ENCODE measurements at places on chromosomes 13 and 19.

- no peak for DNase-seq
These were observed 221.6 kb downstream of the NBEA start for GRCh38 chr13:35163674-35164073.

DNA sequence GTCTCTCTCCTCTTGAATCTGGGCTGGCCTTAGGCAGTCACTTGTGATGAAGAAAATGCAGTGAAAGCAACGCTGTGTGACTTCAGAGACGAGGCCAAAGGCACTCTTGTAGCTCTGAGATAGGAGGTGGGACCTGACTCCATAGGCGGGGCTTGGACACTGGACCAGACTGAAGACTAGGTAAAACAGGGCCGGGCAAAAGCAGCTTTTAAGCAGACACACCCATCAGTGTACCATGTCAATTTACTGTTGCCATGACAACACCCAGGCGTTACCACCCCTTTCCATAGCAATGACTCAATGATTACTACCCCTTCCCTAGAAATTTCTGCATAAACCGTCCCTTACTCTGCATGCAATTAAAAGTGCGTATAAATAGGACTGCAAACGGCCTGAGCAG lies 6.6 kb upstream of the EID2 start:
- no peak for DNase-seq

DNA sequence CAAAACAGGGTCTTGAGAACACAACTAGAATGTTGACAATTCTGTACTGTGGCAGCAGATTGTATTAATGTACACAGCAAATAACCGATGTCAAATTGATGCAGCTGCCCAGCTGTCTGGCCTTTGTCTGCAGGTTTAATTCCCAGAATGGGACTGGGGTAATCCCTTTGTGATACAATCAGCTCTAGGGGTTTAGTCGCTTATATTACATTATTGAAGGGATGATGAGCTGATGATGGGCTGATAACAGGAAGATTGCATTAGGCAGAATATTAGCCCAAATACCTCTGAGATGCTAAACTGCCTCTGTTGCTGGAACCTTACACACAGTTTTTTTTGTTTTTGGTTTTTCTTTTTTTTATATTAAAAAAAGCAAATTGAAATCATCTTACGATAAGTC lies 265.0 kb downstream of the RBM26 start:
- DNase-seq: no peak

DNA sequence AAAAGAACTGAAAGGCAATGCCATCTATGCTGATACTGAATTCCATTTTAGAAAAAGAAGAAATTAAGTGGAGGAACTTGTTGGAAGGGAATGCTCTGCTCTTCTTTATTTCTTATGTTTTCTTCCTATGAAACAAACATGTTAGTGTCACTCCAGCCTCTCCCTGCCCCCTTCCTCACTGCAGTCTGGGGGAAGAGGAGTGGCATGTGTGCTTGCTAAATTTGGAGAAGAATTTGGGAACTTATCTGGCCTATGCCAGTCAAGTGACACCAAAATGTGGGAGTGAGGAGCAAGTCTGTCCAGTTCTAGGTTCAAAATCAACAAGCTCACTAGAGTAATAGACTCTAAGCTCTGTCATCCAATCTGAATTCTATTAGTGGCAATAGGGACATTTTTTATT lies 214.6 kb downstream of the RBM26 start:
- no peak for DNase-seq

DNA sequence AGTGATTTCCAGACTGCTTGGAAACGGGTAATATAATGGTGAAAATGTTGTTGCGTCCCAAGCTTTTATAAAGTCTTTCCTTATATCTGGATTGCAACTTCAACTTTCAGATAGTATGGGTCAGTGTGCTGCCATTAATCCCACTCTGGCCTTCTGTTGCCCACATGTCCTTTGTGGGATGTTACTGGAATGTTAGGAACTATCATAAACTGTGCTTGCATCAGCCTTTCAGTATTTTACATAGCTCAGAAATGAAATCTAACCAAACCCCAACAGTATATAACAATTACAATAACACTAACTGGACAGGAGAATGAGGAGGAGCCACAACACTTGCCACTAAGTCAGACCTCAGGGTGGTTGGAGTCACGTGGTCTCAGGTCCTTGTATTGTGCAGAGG lies 78.9 kb downstream of the LNX2 start:
- no peak for DNase-seq

GRCh38 chr13:30907121-30907861 lies 1.2 kb downstream of the MEDAG start:
- DNase-seq: no peak

- DNase-seq: no peak
These were observed 7.1 kb upstream of the ZNF823 start for GRCh38 chr19:11745869-11746268.

DNA sequence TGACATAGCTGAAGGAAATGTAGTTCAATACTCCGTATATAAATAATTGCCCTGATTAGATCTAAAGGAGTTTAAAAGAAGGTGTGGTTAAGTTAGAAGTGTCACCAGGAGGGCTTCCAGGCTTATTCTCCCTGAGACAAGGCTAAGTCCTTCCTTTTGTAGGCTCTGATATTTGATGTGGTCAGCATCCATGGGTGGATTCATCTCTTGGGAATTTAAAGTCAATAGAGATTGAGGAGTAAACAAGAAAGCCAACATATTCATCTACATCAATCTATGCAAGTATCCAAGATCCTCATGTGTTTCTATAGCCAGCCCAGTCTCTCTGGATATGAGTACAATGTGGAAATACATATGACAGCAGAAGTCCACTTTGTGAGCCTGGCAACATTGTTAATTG lies 76.8 kb downstream of the KCTD12 start:
- DNase-seq: no peak

GRCh38 chr13:96678801-96679200 lies 315.5 kb downstream of the OXGR1 start:
- no peak for DNase-seq

- no peak for DNase-seq
These were observed 232.4 kb downstream of the POSTN start for GRCh38 chr13:37366044-37366770.

- no peak for DNase-seq
These were observed 12.1 kb upstream of the CYP2A6 start for GRCh38 chr19:40862333-40862732.

DNA sequence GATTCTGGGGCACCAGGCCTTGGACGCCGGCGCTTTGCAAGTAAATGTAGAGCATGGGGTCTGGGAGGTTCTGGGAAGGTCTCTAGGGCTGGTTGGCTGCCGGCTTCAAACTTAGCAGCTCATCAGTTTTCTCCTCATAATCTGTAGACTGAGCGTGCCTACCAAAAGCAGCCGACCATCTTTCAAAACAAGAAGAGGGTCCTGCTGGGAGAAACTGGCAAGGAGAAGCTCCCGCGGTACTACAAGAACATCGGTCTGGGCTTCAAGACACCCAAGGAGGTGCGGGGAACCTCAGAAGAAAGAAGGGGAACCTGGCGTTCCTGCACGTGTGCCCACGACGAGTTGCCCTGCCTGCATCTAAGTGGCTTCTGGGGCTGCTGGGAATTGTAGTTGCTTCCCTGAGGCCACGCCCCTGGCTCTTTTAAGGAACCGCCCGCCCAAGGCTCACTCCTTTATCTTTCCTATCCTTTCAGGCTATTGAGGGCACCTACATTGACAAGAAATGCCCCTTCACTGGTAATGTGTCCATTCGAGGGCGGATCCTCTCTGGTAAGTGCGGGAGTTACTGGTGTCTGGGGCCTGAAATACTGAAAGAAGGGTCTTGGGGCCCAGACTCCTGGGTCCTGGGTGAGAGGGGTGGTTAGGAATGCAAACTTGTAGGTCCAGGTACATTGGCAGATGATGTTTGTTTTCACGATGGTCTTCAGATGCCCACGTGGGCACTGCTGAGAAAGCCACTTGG lies 984 bp downstream of the RPS11 start:
- no peak for DNase-seq

DNA sequence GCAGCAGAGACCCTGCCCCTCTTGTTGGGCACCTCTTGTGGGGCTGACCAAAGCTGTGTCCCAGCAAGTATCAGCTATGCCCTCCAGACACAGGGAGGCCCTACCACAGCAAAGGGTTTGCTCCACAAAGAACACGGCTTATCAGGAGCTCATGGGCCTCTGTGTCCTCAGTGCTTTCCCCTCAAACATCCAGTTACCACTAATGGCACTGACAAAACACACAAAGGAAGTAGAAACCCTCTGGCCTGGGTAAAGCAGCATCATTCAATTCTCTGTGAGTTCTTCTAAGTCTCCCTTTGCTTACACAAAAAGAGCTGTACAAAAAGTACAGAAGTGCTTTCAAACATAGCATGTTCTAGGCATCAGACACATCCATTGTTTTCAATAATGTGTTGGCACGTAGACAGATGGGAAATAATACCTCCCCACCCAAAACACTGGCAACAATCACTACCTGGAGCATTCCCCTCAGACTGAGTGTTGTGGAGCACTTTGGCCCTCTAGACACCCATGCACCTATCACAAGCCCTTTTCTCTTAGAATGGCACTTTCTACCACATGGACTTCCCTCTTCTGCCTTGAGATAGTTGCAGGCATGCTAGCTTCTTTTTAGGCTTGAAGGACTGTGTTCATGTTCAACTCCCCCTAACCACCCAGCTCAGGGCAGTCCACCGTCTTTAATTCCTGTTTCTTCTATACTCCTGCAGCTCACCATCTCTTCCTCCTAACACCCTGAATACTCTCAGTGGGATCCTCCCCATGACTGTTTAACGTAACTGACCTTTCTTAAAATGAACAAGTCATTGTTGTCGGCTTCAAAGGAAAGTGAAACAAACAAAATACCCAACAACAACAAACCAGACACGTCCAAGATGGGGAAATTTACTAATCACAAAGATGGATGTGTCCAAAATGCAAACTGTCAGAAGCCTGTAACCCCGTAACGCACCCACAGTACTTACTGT lies 43.5 kb downstream of the ATP7B start:
- DNase-seq: no peak

GRCh38 chr13:102311419-102311796 lies 90.4 kb downstream of the FGF14 start:
- no peak for DNase-seq

DNA sequence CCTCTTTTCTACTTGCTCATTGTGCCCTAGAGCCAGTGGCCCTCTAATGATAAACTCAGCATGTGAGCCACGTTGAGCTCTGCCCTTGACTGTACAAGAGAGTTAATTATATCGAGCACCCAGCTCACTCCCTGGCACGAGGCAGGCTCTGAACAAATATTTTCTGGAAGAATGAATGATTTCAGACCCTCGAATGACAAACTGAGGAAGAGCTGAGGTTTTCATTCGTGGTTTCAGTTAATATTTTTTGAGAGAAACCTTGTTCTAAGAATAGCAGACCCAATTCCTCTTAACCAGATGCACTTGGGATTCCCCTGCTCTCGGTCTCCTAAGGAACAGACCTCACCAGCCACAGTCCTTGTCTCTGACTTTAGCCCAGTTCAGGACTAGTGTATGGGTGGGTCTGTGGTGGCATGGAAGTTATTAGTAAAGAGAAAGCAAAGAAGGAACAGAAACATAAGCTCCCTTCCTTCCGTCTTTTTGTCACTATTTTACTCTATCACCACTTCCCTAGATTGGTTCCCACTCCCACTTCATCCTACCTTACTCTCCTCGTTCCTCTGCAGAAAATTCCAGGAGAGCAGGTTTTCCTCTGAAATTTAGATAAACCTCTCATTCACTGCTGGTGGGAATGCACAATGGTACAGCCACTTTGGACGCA lies 22.1 kb upstream of the WDFY2 start:
- DNase-seq: no peak

DNA sequence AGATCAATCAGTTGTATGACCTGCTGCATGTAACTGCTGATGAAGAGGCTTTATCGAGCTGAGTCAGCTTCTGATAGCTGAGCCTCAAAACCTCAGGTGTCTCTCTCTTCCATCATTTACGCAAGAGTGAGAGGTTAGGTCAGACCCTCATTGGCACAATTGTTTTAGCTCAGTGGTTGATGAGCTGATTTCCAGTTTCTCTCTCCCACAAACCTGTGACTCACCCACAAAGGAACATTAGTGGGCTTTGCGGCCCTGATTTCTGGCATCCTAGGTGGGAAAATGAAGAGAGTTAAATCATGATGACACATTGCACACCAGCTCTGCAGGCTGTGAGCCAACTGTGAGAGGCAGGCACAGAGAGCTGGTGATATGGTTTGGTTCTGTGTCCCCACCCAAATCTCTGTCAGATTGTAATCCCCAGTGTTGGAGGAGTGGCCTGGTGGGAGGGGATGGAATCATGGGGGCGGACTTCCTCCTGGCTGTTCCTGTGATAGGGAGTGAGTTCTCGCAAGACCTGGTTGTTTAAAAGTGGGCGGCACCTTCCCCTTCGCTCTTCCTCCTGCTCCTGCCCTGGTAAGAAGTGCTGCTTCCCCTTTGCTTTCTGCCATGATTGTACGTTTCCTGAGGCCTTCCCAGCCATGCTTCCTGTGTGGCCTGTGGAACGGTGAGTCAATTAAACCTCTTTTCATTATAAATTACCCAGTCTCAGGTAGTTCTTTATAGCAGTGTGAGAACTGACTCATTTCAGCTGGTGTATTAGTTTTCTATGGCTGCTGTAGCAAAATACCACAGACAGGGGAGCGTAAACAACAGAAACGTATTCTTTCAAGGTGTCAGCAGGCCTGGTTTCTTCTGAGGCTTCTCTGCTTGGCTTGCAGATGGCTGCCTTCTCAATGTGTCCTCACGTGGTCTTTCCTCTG lies 33.5 kb upstream of the TMTC4 start:
- no peak for DNase-seq

Measured in stimulated activated CD4-positive, alpha-beta T cell treated with anti-CD3 and anti-CD28 coated beads, Interleukin-15, amount 100 ng/mL, for 48 hours (primary cell).